Activated CD8-positive, alpha-beta memory T cell treated with anti-CD3 and anti-CD28 coated beads for 1 hour (primary cell): ENCODE measurements at places on chromosomes 6 and 20.
A peak's percentile ranks its signal among the peaks of the same experiment; 100 is the strongest.

GRCh38 chr6:157813191-157813590 is 9.9 kb upstream of the SNX9 start:
- no peak for DNase-seq

DNA sequence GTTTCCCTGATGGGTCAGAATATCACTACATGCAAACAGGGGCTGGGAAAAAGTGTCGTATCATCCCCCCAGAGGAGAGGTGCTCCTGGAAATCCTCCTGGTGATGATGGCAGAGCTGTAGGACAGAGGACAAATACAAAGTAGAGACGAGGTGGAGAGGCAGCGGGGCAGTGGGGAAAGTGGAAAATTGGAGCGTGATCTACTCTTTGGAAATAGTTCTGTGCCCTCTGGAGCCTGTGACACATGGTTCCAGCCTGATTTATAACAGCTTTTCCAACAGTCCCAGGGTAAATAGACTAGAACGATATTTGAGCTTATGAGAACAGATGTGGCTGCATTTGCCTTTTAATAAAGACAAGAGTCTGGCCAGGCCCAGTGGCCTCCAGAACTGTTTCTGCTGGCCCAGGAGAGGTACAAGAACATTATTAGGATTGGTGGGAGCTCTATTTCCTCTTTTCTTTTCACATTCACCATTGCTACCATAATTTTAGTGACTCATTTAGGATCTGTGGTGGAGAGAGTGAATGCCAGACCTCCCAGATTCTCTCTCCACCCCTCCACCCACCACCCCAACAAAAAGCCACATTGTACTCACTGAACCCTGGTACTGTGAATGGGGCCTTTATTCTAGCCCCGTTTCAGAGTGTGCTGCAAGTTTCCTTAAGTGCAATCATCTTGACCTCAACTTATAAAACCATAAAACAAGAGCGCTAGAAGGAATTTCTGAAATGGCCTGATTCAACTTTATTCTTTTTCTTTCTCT is 78.3 kb downstream of the BTBD3 start:
- DNase-seq = no peak

- no peak for DNase-seq
These were observed at the start of gene EYA4 for GRCh38 chr6:133241086-133241900. TSS of gene EYA4 (plus strand) at chr6:133241357. CDS start at chr6:133274781, 33,424 bp downstream.

DNA sequence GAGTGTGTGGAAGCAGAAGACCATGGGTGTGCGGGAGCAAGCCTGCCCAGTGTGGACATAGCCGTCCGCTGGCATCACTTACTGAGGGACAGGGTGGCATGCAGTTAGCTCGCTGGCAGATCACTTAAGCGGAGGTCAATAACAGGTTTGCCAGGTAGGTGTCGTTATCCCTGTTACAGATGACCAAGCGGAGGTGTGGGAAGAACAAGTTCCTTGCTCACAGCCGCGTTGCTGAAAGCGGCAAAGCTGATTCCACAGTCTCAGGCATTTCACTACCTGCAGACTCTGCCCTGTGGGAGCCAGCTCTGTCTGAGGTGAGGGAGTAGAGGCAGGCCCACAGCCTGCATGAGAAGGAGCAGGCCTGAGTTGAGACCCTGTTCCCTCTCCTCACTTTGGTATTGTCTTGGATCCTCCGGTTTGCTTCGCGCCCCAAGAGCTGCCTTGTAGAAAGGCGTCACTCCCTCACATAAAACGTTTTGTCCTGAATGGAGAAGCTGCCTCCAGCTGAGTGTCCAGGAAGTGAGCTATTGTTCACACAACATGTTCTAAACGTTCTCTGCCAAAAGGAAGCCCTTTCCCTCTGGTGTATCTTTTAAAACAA is 96.9 kb downstream of the TCP11 start:
- DNase-seq = no peak

GRCh38 chr20:52078289-52078688 is 113.3 kb downstream of the ZFP64 start:
- DNase-seq = no peak

DNA sequence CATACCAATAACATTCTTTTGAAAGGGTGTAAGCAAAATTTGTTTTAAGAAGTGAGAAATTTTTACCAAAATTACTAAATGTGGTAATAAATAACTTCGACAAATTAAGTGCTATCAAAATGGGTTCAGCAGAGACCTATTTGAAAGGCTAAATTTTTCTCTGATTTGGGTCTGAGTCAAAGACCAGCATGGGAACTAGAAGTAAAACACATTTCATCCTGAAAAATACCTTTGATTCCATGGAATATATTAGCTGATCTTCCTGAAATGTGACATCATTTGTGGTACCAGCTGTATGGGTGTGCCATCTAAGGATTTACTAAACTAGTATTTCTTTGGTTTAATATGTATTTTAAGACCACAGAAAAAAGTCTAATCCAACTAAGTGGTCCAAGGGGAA is 63.6 kb downstream of the BLOC1S5 start:
- no peak for DNase-seq

GRCh38 chr20:64038565-64039292 is 2.7 kb downstream of the C20orf204 start:
- peak; percentile 24 for DNase-seq

DNA sequence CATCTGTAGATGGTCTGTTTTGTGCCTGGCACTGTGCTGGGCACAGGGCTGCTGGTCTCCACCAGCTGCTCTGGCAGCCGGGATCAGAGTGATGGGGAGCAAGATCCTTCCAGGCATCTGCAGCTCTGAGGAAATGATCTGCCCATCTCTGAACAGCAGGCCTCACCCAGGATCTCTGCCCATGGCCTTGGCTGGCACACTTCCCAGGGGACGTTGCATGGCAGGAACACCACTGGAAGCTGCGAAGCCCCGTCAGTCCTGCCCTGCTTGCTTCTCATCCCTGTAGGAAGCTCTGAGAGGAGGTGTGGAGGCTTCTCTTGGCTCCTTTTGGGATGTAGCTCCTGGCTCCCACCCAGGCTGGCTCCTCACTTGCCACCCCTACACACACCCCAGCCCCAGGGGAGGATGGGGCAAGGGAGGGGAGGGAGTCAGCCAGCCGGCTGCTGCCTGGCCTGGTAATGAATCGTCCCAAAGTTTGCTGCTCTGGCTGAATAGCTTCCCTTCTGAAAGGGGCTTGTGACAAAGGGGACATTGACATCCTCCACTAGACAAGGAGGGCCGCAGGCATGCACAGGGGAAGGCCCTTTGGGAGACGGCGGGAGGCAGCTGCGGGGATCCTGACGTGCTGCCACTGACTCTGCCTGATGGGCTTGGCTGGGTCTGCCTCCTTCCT is 108.9 kb downstream of the VEGFA start:
- no peak for DNase-seq

DNA sequence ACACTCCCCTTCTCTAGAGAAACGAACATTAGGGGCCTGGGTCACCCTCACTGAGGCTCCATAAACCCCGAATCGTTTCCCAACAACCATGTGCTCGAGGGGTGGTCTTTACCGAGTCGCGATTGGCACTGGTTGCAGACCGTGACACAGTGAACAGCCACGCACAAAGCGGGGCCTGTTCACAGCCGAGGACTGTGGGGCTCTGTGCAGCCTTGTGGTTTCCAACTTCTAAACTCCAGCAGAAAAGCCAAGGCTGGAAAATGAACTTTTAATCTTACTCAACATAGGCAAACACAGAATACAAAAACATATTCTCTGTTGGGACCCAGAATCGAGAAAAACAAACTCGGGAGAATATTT is 19.0 kb downstream of the RRBP1 start:
- DNase-seq = no peak

DNA sequence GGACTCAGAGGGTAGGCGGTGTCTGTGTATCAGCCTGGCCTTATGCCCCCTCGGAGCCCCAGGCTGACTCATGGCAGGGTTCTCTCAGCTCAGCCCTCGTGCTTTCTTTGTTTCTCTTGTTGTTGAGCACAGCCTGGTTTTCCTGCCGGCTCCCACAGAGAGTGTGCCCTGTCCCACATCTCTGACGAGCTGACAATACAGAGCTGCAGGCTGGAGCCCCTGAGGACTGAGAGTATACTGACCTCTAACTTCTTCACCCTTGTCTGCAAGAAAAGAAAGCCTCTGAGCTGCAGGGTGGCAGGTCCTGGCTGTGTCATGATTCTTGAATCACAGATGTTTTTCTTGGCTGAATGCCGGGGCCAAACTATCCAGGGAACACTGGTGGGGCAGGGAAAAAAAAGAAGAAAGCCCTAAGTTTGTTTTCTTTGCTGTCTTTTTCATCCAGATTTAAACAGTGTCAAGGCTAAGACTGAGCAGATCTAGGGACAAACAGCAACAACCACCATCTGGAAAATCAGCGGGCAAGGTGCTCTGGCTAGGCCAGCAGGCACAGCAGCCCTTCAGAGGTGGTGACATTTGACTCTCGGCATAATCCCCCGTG is 63.3 kb upstream of the ZNF133 start:
- DNase-seq = no peak

DNA sequence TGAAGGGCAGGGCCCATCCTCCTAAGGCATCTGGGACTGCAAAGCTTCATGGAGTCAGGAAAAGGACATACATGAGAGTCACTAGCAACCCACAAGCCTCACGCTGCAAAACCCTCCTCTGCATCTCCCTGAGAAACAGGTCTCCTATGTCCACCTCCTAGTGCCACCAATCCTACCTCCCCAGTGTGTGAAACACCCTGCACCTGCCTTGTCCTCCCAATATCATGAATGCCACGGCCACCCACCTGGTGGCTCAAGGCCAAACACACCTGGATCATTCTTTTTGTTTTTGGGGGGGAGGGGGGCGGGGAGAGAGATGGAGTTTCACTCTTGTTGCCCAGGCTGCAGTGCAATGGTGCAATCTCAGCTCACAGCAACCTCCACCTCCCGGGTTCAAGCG is 90.5 kb downstream of the ZMYND8 start:
- no peak for DNase-seq

DNA sequence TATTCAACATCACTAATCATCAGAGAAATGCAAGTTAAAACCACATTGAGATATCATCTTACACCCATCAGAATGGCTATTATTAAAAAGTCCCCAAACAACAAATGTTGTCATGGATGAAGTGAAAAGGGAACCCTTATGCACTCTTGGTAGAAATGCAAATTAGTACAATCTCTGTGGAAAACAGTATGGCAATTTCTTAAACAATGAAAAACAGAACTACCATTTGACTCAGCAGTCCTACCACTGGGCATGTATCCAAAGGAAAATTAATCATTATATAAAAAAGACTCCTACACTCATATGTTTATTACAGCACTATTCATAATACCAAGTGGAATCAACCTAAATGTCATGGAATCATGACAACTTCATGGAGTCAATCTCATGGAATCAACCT is 611.3 kb upstream of the GJE1 start:
- no peak for DNase-seq

DNA sequence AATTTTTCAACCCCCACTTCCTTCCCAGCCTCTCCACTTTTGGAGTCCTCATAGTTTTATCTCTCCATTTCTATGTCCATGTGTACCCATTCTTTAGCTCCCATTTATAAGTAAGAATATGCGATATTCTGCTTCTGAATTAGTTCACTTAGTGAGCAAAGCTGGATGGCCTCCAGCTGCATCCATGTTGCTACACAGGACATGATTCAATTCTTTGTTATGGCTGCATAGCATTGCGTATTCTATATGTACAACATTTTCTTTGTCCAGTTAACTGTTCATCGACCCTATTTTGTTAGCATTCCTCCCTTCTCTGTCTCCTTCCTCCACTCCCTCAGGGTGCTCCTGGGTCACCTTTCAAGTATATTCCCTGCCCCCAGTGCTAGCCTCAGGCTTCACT is 210.0 kb upstream of the SSTR4 start:
- no peak for DNase-seq

DNA sequence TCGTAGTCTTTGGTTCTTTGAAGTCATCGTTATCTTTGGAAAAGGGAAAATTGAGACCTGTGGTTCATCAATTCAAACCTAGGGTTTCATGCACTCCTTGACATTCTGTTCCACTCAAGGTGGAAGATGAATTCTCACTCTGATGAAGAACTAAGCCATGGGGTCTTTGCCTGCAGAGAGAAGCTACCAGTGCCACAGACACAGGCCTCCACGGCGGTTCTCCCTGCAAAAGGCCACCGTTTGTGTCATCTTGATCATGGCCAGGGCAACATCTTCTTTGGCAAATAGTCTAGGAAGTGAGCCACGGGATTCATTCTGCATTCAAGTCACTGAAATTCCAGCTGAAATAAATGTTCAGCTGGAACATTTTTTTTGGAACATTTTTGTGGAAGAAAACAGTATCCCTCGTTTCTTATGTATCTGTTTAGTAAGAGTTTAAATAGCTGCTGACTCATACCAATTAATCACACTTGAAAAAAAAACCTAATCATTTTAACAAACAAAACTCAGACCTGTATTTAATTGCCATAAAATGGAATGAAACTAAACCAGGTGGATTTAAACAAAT is 206.0 kb upstream of the FOXQ1 start:
- no peak for DNase-seq

DNA sequence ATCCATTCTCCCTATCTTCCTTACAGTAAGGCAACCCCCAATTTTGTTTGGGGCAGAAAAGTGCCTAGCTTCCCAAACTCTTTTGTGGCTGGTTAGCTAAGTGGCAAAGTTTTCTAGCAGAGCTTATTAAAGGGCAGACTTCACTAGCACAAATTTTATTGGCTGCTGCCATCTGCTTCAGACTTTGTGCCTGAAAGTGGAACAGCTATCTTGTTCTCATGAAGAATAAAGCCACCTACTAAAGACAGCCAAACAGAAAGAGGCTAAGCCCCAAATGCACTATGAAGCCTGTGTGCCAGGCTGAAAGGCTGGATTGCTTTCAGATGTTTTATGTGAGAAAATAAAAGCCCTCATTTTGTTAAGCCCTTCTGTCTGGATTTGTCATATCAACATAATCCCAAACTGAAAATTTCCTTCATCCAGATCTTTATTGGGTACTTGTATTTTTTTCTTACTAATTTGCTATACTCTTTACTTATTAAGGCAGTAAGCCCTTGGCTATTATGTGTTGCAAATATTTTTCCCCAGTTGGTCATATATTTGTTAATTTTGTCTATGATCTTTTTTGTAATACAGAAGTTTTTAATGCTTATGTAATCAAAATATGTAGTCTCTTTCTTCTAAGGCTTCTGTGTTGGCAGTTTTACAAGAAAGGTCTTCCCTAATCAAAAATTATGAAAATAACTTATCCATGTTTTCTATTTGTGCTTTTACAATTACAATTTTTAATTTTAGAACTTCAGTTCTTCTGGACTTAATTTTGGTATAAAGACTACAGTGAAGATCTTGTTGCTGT is 191.1 kb downstream of the TASP1 start:
- DNase-seq = no peak

- no peak for DNase-seq
These were observed 9.4 kb downstream of the SPDEF start for GRCh38 chr6:34546551-34547321.

DNA sequence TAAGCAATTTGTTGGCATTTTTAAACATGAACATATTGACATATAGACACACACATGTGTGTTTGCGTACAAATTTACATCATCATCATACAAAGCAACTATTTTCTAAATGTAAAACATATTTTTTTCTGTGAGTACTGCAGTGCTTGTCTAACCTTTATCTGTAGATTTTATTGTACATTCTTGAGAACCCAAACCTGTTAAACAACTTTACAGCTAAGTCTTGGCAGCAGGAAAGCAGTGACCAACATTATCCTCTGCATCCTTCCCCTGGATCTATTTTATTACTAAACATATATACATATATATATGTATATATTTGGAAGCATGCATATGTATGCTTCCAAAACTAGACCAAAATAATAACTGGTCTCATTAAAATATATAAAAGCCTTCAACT is 10.4 kb upstream of the PLCB1 start:
- DNase-seq = no peak
